ENCODE measurements at places on chromosomes 4 and X.

GRCh38 chr4:110631584-110632505, 9.0 kb upstream of the PITX2 start:
- no peaks in the 10 kb centered on the region for H3K36me3 ChIP-seq
- H3K27ac ChIP-seq, result peak overlapping the region; percentile 90
- peaks cover 32% of the 10 kb centered on the region for H3K4me1 ChIP-seq
- DNase-seq, result no peak
- H3K4me3 ChIP-seq, result peak overlapping the region; percentile 43

DNA sequence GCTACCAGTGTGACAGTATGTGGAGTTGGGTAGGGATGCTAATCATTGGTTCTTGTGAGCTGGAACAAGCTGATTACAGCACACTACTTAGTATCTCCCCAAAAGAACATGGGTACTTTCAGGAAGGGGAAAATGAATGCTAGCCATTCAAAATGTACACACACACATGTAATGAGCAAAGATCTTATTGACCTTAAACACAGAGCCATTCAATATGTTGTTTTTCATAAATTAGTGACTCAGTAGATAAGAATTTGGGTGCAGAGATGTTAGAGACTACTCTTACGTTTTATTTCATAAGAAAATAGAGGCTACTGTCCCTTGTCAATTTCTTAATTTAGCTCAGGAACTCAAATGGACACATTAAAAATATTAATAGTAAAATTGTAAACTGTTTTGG, 509.5 kb upstream of the ATOH1 start:
- no peaks in the 10 kb centered on the region for H3K4me1 ChIP-seq
- H3K4me3 ChIP-seq, result no peak overlapping the region
- DNase-seq, result no peak
- H3K36me3 ChIP-seq, result no peaks in the 10 kb centered on the region

DNA sequence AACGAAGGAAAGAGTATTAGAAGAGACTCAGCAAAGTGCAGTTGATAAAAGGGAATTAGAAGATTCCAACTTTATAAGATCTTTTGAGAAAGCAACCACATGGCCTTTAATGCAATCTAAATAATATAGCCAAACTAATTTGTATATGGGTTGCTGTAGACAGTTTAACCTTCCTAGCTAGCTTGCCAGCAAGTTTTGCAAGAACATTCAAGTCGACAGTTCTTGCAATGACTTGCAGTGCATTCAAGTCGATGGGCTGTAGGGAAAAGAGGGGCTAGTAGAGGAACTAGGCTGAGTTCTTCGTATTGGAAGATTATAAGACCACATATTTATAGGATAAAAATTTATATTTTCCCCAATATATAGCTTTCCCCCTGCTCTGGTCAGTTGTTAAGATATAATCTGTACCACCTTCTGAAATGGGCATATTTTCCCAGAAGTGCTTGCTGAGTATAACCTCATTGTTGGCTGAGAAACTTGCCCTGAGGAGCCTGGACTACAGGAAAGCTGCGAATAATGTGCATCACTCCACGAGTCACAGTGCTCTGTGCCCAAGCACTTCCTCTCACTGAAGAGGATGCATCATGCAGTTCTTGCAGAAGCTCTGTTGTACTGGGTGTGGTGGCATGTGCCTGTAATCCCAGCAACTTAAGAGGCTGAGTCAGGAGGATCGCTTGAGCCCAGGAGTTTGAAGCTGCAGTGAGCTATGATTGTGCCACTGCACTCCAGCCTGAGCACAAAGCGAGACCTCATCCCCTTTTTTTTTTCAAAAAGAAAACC, 56.7 kb downstream of the DOCK11 start:
- peaks cover 11% of the 10 kb centered on the region for H3K4me1 ChIP-seq
- DNase-seq, result no peak
- H3K4me3 ChIP-seq, result no peak overlapping the region
- H3K27ac ChIP-seq, result no peak overlapping the region
- no peaks in the 10 kb centered on the region for H3K36me3 ChIP-seq

DNA sequence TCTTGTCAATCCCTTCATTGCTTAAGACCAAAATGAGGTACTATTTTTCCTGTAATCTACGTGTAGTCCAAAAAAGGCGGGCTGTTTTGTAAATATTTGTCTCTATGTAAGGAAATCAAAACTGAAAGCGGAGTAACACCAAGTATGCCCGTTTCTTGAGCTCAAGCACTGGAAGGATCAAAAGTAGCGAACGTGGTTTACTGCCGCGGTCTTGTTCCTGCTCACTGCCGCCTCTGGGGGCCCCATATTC, 71.5 kb downstream of the AFF1 start:
- peak overlapping the region; percentile 74 for H3K4me3 ChIP-seq
- DNase-seq, result no peak
- peaks cover 45% of the 10 kb centered on the region for H3K4me1 ChIP-seq

DNA sequence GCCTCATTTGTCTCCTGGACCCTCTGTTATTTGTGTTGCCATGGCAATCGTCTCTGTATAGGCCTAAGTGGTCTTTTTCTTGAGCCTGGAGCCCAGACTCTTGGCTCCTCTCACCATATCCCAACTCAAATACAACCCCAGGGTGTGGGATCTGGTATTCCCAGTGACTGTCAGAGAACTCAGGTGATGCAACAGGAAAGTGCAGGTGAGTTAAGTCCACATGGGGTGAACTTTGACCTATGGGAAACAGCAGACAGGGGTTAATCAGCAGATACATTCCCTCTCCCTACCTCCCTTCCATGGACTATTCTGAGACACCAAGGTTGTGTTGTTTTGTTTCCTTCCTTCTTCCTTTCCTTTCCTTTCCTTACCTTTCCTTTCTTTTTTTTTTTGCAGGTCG, 130.9 kb upstream of the RPS6KA3 start:
- DNase-seq, result no peak
- no peaks in the 10 kb centered on the region for H3K4me1 ChIP-seq
- no peaks in the 10 kb centered on the region for H3K36me3 ChIP-seq
- no peak overlapping the region for H3K27ac ChIP-seq
- H3K4me3 ChIP-seq, result no peak overlapping the region

GRCh38 chr4:38582889-38583470, 81.0 kb upstream of the KLF3 start:
- no peaks in the 10 kb centered on the region for H3K27me3 ChIP-seq
- H3K36me3 ChIP-seq, result no peaks in the 10 kb centered on the region
- no peak overlapping the region for H3K4me3 ChIP-seq

DNA sequence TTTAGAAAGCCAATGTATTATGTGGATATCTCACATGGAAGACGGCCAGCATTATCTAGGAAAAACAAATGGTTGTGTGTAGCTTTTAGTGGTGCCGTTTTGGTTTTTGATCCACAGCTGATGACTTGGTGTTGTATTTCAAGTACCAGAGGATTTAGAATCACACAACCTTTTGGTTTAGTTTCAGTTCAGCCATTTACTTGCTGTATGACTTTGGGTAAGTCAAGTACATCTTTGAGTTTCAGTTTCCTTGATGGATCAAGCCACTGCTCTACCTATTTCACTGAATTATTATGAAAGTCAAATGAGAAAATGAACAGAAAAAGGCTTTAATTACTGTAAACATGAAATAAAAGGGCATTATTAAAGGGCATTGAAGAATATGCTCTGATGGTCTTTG, 205.6 kb downstream of the ZIC3 start:
- no peaks in the 10 kb centered on the region for H3K4me1 ChIP-seq
- no peaks in the 10 kb centered on the region for H3K36me3 ChIP-seq
- H3K27me3 ChIP-seq, result no peaks in the 10 kb centered on the region
- H3K4me3 ChIP-seq, result no peak overlapping the region

DNA sequence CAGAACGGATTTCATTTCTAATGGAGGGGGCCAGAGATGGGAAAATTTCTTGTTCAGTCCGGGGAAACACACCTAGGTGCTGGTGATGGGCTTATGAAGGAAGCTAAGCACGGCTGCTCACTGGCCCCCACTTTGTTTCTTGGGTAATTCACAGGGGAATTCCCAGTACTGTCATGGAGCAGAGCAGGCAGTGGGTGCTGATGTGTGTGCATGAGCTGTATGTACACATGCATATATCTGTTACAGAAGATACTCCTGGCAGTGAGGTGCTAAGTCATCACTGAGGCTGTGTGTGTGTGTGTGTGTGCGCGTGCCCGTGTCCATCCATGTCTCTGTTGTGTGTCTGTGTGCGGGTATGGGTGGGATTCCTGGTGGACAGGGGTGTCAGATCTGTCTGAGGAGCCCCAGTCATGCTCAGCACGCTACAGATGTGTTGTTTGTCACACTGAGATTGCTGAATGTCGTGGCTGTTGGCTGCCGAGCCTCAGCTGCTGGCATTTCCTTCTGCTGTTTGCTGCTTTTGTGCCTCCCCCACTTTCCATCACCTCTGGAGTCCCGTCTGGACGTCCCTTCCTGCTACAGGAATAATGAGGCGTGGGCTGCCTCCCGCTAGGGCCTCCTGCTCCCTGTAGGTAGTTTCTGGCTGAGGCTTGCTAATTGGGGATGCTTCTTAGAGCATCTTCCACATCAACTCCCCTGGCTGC, 53.3 kb downstream of the JADE1 start:
- no peaks in the 10 kb centered on the region for H3K27me3 ChIP-seq
- no peak for DNase-seq
- peaks cover 23% of the 10 kb centered on the region for H3K4me1 ChIP-seq
- H3K27ac ChIP-seq, result no peak overlapping the region
- no peak overlapping the region for H3K4me3 ChIP-seq

DNA sequence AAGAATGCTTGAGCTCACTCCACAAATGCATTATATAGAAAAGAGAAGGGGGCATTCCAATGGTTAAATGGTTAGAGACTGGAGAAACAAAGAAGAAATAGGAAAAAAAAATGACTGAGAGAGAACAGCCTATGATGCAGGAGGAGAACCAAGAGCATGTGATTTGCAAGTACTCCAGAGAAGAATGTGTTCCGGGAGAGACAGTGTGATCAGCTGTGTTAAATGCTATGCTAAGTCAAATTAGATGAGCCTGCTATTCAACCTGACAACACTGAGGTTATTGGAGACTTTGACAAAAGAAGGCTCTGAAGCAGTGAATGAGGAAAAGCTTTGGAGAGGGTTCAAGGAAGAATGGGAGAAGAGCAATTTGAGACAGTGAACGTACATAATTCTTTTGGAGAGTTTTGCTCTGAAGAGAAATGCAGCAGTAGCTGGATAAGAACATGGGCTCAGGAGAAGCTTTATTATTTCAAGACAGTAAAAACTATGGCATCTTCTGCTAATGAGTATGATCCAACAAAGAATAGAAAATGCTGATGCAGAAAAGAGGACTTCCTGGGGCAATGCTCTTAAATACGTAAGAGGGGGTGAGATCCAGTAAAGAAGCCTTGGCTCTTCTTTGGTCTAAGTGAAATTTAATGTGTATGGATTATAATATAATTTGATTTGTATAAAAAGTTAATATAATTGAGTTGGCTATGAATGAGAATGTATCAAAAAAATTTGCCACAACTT, 66.3 kb downstream of the PPP3CA start:
- peaks cover 35% of the 10 kb centered on the region for H3K4me1 ChIP-seq
- no peaks in the 10 kb centered on the region for H3K27me3 ChIP-seq
- no peaks in the 10 kb centered on the region for H3K36me3 ChIP-seq
- H3K27ac ChIP-seq, result no peak overlapping the region
- no peak overlapping the region for H3K4me3 ChIP-seq

DNA sequence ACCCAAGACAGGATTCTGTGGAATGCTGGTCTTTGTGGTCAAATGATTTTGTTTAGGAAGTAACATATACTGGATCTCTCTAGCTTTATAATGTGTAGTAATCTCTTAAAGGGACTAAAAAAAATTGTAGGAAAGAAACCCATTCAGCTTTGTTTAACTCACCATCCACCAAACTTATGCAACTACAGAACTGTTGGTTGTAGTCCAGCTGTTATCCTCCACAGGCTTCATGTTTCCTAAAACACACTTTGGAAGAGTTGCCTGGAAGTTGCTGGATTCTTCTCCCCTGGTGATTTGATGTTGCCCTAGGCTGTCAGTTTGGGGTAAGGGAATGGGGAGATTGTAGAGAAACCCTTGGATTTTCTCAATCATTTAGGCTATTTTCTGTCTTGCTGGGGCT, 89.3 kb downstream of the RLIM start:
- no peak overlapping the region for H3K4me3 ChIP-seq
- no peak for DNase-seq
- no peaks in the 10 kb centered on the region for H3K27me3 ChIP-seq
- H3K36me3 ChIP-seq, result no peaks in the 10 kb centered on the region
- no peak overlapping the region for H3K27ac ChIP-seq

DNA sequence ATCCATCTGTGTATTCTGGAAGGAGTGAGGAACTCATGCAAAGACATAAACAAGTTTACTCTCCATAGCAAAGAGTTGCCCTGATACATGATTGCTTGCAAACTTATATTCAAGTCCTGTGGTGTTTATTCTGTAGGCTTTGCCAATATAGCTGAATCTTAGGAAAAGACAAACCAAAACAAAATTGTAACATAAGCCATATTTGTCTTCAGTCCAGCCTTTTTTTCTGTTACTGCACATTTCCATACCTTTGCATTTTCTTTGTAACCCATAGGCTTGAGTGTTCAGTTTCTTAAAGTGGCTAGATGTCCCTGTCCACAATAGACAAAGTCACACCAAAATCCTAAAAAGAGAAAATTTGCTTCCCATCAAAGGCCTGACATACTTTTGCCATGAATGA, 120.4 kb downstream of the PPARGC1A start:
- no peaks in the 10 kb centered on the region for H3K36me3 ChIP-seq
- DNase-seq, result no peak
- peaks cover 24% of the 10 kb centered on the region for H3K4me1 ChIP-seq
- no peaks in the 10 kb centered on the region for H3K27me3 ChIP-seq

DNA sequence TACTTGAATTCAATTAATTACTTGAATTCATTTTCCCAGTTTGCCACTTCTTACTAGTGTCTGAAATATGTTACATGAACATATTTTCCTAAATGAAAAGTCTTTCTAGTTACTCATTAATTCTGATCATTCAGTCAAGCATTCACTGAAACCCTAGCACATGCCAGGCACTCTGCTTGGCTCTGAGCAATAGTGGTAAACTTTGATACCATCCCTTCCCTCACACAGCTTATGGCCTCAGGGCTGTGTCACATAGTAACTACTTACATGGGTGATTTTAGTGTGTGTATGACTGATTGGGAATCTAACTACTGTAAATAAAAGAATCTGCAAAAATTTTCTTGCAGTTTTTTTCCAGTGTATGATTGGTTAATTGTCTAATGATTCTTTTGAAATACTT, 32.7 kb downstream of the METAP1 start:
- no peak overlapping the region for H3K27ac ChIP-seq
- H3K4me1 ChIP-seq, result peaks cover 3% of the 10 kb centered on the region
- no peak for DNase-seq
- H3K36me3 ChIP-seq, result no peaks in the 10 kb centered on the region
- no peak overlapping the region for H3K4me3 ChIP-seq
- H3K27me3 ChIP-seq, result no peaks in the 10 kb centered on the region

DNA sequence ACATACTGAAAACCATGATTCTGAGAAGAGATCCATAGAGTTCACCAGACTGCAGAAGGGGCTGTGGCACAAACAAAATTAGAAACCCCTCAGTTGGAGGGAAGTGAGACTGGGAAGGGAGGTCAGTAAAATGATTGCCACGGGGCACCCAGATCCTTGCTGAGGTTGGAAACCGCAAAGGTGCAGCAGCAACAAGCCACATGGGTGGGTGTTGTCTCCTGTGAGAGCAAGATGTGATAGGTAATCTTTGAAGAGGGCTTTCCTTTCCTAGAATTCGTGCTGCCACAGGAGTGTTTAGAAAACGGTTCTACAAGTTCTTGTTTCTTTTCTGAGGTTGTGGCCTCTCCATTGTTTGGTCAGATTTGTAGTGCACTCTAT, 85.5 kb downstream of the NFKB1 start:
- peaks cover 18% of the 10 kb centered on the region for H3K36me3 ChIP-seq
- no peaks in the 10 kb centered on the region for H3K27me3 ChIP-seq
- DNase-seq, result no peak
- no peaks in the 10 kb centered on the region for H3K4me1 ChIP-seq
- H3K27ac ChIP-seq, result no peak overlapping the region

All from esophagus muscularis mucosa (tissue), 4 donors.